ENCODE measurements at places on chromosomes 16 and 17.
A peak's percentile ranks its signal among the peaks of the same experiment; 100 is the strongest.

DNA sequence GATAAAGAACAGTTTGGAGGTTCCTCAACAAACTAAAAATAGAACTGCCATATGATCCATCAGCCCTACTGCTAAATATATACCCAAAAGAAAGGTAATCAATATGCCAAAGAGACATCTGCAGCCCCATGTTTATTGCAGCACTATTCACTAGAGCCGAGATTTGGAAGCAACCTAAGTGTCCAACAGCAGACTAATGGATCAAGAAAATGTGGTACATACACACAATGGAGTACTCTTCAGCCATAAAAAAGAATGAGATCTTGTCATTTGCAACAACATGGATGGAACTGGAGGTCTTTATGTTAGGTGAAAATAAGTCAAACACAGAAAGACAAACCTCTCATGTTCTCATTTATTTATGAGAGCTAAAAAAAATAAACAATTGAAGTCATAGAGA is 48.8 kb upstream of the NACA2 start:
- no peak overlapping the region for H3K4me3 ChIP-seq
- no peak overlapping the region for H3K27ac ChIP-seq
- H3K36me3 ChIP-seq: no peaks in the 10 kb centered on the region

DNA sequence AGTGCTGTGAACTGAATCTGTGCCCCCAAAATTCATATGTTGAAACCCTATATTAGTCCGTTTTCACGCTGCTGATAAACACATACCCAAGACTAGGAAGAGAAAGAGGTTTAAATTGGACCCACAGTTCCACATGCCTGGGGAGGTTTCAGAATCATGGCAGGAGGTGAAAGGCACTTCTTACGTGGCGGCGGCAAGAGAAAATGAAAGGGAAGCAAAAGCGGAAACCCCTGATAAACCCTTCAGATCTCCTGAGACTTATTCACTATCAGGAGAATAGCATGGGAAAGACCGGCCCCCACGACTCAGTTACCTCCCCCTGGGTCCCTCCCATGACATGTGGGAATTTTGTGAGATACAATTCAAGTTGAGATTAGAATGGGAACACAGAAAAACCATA is 3.7 kb upstream of the SPDYE4 start:
- H3K27me3 ChIP-seq: no peaks in the 10 kb centered on the region
- H3K4me1 ChIP-seq: no peaks in the 10 kb centered on the region
- H3K36me3 ChIP-seq: no peaks in the 10 kb centered on the region
- no peak overlapping the region for H3K27ac ChIP-seq
- H3K4me3 ChIP-seq: no peak overlapping the region
- no peak for DNase-seq

DNA sequence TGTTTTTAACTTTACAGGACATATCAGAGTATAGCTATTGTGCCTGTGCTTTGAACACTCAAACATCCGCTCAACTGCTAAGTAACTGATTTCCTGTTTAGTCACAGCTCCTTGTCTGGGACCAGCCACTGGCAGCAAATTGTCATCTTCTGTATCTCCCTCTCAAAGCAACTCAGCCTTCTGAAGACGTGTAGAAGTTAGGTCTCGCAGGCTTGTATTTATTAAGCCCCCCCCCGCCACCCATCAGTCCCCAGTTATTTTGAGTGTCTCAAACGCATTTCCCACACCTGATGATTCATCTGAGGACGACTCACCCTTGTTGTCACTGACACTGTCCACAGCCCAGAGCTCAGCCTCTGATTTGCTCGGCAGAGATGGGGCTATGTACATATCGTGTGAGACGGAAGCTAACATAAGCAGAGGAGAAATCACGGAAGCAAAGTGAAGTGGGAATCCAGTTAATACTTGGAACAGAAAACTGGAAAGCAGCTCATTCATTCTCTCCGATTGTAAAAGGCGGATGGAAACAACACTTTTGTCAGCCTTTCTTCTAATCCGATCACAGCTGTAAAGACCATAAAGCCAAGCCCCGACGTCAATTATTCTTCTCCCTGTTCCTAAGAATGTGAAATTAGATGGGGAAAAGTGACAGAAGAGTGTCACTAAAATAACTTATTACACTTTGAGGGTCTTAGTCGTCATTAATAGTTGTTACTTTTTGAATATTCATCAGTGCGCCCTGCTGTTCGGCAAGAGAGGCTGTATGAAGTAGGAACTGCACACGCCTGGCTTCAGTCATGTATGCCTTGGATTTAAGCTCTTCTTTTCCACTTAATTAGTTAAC is 64.2 kb downstream of the PITPNC1 start:
- H3K27ac ChIP-seq: peak overlapping the region; percentile 27
- no peaks in the 10 kb centered on the region for H3K27me3 ChIP-seq
- H3K4me1 ChIP-seq: peaks cover 44% of the 10 kb centered on the region

GRCh38 chr17:64357191-64357981 is 33.3 kb downstream of the PECAM1 start:
- no peak for DNase-seq
- peak overlapping the region; percentile 30 for H3K27ac ChIP-seq
- H3K4me3 ChIP-seq: no peak overlapping the region
- no peaks in the 10 kb centered on the region for H3K27me3 ChIP-seq

- peak within 1 kb of the TSS; percentile 100 for H3K27ac ChIP-seq
- H3K4me1 ChIP-seq: peaks cover 45% of the 10 kb centered on the region
- H3K27me3 ChIP-seq: no peaks in the 10 kb centered on the region
- peak within 1 kb of the TSS; percentile 90 for H3K4me3 ChIP-seq
- peaks cover 16% of the 10 kb centered on the region for H3K36me3 ChIP-seq
These were observed at the start of gene USP22 for GRCh38 chr17:21042458-21043295. TSS of gene USP22 (minus strand) at chr17:21043011. CDS start at chr17:21042835, 176 bp downstream.

- H3K27me3 ChIP-seq: no peaks in the 10 kb centered on the region
- H3K4me3 ChIP-seq: no peak overlapping the region
- no peaks in the 10 kb centered on the region for H3K36me3 ChIP-seq
- H3K27ac ChIP-seq: no peak overlapping the region
These were observed 4.1 kb downstream of the CCL4L2 start for GRCh38 chr17:36214918-36215317.

DNA sequence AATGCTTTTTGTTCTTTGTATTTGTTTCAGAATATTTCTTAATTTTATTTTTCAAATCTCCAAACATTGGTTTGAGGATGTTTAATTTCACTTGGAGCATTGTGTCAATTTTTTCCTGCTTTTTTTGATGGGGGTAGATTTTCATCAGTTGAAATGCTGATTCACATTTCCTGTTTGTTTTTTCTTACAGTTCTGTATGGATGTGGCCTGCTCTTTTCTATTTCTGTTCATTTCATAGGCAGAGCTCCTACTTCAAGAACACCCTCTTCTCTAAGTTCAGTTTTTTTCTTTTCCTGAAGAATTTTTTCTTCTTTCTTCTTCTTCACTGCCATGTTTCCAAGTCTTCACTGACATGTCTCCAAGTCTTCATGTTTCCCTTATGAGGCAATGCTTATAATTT is 8.8 kb downstream of the MBTD1 start:
- peaks cover 41% of the 10 kb centered on the region for H3K36me3 ChIP-seq
- no peak overlapping the region for H3K27ac ChIP-seq
- H3K27me3 ChIP-seq: no peaks in the 10 kb centered on the region
- H3K4me1 ChIP-seq: no peaks in the 10 kb centered on the region

- H3K4me1 ChIP-seq: no peaks in the 10 kb centered on the region
- H3K4me3 ChIP-seq: no peak overlapping the region
- H3K27me3 ChIP-seq: no peaks in the 10 kb centered on the region
- H3K27ac ChIP-seq: no peak overlapping the region
These were observed 3.5 kb upstream of the CNEP1R1 start for GRCh38 chr16:50021544-50021943.

DNA sequence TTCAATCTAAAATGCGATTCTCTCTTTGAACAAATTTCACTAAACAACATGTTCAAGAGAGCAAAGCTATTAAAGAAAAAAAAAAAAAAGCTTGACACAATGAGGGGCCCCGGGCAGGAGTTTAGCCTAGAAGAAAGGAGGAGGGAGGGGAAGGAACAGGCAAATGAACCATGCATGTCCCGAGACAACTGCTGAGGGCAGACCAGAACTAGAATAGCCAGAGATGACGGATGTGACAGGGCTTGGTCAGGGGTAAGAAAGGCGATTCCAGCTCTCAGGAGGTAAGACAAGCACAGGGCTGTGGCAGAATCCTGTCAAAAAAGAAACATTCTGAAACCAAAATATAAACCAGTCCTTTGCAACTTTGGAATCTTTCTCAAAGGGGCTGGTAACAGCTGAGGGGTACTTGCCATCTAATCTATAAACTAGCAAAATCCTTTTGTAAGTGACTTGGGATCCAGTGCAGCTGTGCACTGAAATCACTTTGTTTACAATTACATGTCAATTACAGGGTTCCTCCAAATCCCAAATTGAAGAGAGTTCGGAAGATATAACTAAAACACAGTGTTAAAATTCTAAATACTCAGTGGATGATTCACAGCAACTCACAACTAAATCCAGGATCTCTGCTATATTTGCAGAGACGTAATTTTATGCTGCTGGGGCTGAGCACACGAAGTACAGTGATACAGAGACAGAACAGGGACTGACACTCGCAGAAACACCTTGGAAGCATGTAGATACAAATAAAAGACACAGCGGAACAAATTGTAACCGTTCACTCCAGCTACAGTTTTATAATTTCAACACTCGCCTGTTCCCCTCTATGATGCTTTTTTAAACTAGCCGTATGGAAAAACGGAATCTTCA is 567.4 kb upstream of the ZFHX3 start:
- no peaks in the 10 kb centered on the region for H3K4me1 ChIP-seq
- no peaks in the 10 kb centered on the region for H3K36me3 ChIP-seq
- DNase-seq: no peak
- H3K4me3 ChIP-seq: no peak overlapping the region
- H3K27me3 ChIP-seq: no peaks in the 10 kb centered on the region

DNA sequence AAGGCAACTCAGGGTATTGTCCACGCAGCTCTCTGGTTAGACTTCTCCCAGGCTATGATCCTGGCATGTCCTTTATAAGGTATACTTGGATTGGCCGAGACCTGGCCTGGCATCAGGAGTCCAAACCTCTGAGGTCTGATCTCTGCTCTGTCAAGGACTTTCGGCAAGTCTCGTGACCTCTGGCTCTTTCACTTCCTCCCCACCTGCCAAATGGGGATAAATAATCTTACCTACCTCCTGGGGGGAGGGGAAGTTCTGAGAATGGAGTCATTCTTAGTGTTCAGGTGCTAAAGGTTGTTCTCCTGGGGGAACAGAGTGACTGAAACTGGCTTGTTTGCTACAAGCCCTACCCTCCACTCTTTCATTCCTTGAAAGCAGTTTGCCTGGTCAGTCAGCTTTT is 7.6 kb downstream of the ATXN1L start:
- no peaks in the 10 kb centered on the region for H3K4me1 ChIP-seq

DNA sequence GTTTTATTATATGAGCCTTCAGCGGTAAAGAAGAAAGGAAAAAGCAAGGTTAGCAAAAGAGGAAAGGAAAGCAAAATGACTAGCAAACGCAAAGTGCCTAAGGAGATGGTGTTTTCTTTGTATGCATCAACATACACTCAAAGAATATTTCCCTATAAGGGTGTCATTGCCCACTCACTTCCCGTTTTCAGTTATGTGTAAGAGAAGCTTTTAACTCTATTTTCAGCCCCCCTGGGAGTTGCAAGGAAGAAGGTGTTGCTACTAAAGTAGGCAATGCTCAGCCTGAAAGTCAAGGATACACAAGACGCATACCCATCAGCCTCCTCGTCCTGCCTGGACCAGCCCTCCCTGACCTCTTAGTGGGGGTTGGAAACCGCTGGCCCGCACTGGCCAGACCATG is 267.7 kb upstream of the ZFHX3 start:
- no peaks in the 10 kb centered on the region for H3K4me1 ChIP-seq
- no peaks in the 10 kb centered on the region for H3K36me3 ChIP-seq
- no peak overlapping the region for H3K4me3 ChIP-seq

DNA sequence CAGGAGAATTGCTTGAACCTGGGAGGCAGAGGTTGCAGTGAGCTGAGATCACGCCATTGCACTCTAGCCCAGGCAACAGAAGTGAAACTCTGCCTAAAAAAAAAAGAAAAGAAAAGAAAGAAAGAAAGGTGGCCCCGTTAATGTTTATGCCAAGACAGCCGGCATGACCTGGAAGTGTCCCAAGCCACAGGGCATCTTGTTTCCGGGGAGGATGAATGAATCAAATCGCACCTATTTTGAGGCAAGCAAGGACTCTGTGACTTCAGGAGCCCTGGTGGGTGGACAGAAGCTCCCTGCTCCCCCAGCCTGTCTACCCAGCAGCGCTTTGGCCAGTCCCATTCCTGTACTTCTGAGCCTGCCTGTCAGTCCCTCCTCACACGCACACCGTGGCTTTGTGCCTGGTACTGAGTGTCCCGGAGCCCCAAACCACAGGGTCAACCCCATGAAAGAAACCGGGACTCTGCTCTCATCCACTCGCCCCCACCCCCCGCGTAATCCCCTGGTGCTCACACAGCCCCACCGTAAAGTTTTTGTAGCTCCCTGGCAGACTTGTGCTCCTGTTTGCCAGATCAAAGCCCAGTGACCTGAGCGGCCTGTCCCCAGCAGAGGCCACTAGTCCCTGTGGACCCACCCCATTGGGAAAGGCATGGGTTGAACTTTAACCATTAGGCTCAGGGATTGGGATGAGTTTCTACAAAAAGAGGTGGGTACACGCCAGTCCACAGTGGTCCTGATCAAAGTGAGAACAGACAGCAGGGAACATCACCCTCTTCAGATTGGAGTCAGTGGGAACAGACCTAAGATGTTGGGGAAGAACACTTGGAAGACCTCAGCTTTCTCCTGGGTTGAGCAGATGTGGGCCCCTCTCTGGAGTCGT is 19.3 kb downstream of the CD2BP2 start:
- peaks cover 6% of the 10 kb centered on the region for H3K4me1 ChIP-seq
- no peaks in the 10 kb centered on the region for H3K36me3 ChIP-seq
- no peaks in the 10 kb centered on the region for H3K27me3 ChIP-seq
- DNase-seq: no peak
- H3K27ac ChIP-seq: peak overlapping the region; percentile 99

GRCh38 chr17:47811709-47812108 is 9.9 kb downstream of the OSBPL7 start:
- peaks cover 28% of the 10 kb centered on the region for H3K4me1 ChIP-seq
- peaks cover 25% of the 10 kb centered on the region for H3K36me3 ChIP-seq
- H3K27me3 ChIP-seq: no peaks in the 10 kb centered on the region

DNA sequence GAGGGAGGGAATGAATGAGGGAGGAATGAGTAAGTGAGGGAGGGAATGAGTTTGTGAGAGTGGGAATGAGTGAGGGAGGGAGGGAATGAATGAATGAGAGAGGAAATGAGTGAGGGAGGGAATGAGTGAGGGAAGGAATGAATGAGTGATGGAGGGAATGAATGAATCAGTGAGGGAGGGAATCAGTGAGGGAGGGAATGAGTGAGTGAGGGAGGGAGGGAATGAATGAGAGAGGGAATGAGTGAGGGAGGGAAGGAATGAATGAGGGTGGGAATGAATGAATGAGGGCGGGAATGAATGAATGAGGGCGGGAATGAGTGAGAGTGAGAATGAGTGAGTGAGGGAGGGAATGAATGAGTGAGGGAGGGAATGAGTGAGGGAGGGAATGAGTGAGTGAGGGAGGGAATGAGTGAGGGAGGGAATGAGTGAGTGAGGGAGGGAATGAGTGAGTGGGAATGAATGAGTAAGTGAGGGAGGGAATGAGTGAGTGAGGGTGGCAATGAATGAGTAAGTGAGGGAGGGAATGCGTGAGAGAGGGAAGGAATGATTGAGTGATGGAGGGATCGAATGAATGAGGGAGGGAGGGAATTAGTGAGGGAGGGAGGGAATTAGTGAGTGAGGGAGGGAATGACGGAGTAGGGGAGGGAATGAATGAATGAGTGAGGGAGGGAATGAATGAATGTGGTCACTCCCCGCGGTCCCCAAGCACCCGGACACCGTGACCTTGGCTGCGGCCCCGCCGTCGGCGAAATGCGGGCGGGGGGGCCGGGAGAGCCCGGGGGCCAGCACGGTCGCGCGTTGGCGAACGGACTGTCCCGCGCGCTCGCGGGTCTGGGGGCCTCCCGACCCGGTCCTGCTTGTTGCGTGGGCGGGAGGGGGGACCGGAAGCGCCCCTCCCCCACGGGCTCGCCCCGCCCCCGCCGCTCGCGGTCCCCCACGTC is 1.1 kb upstream of the UBE2I start:
- peaks cover 35% of the 10 kb centered on the region for H3K4me1 ChIP-seq
- no peaks in the 10 kb centered on the region for H3K27me3 ChIP-seq
- no peak for DNase-seq

Measured in esophagus squamous epithelium (tissue), 5 donors.